ENCODE measurements at places on chromosomes 6 and 20.

DNA sequence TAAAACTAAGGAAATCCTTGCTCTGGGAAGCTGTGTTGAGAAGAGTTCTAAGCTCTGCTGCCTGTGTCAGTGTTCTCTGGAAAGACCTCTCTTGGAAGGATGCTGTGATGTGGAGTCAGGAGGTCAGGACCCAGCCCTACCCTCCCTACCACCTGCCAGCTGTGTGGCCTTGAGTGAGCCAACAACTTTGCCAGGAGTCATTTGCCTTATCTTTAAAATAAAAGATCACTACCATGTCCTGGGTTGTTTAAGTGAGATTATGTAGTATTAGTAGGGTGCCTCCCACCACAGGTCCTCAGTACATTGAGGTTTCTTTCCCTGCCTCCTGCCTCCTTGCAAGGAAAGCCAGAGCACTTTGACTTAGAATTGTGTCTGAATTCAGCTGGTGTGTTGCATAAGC lies 64.9 kb downstream of the FOXO3 start:
- no peak for DNase-seq

- peak; percentile 30 for DNase-seq
These were observed 8.7 kb upstream of the MYBL2 start for GRCh38 chr20:43658069-43658722.

DNA sequence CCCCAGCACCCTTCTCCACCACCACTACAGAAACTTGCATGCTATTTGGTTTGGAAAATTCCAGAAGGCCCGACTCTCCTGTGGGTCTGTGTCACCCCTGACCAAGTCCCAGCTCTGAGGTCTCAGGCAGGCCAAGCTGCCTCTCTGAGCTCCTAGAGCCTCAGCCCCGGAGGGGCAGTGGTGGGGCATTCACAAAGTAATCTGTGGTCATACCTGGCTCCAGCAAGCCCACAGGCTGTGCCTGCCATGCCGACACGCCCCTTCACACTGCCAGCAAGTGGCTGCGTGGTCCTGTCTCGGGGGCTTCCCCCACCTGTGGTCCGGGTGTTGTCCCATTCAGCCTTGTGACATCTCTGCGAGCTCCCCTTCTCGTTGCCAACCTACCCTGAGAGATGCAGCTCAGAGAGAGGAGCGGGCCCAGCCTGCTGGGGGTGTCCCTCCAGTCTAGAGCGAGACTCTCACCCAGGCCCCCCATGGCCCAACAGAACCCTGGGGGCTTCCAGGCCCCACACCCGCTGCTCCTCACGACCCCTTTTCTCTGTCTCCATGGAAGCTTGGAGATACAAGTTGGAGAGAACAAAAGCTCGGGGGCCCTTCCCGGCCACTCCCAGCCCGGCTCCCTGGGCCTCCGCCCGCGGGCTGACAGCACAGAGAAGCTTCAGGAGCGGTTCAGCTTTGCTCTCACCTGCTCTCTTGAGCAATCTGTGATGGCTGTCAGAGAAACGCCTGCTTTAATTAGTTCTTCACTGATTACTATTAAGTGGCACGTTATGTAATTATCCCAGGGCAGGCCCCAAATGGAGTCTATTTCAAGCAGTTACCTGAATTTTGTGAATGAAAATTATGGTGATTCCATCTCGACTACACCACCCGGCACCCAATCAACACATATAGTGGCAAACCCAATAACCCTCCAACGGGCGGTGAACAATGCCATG lies 147.7 kb upstream of the PHACTR3 start:
- DNase-seq: no peak

GRCh38 chr20:58874469-58874868 lies 22.0 kb downstream of the GNAS start:
- no peak for DNase-seq

- DNase-seq: no peak
These were observed 51.2 kb downstream of the CFAP61 start for GRCh38 chr20:20103486-20103885.

- DNase-seq: no peak
These were observed 273.5 kb downstream of the COL12A1 start for GRCh38 chr6:74932232-74932888.

GRCh38 chr6:25640446-25640845 lies 11.6 kb upstream of the SCGN start:
- DNase-seq: no peak

DNA sequence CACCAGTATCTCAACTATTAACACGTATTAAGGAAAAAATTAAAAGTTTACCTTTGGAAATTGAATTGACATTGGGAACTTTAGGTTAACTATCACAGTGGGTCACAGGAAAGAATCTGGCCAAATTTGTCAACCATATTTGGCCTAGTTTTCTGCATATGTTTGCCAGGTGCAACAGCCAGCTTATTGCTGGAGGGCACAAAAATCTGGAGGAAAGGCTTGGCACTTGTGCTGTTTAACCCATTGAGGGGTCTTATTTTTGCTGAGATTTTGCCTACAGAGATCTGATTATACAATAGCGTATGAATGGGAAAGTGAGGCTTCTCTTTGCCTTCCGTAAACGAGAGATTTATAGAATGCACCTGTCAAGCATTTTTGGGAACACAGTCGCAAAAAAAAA lies 190.4 kb downstream of the PRL start:
- DNase-seq: no peak

DNA sequence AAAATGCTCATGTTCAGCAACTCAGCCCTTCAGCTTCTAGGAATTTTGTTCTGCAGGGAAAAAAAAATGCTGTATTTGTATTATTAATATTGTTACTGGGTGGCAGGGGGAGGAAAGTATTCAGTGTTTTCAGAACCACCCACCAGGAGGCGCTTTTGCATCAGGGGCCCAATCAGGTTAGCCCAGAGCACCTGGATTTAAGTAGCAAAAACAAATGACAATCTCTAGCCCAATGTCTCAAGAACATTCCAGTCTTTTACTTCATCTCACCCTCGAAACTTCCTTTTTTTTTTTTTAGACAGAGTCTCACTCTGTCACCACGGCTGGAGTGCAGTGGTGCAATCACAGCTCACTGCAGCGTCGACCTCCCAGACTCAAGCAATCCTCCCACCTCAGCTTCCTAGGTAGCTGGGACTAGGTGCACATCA lies 635 bp upstream of the C20orf203 start:
- DNase-seq: peak; percentile 35

Measured in HS-27A (cell line).